ENCODE measurements at places on chromosomes 3 and 15.

DNA sequence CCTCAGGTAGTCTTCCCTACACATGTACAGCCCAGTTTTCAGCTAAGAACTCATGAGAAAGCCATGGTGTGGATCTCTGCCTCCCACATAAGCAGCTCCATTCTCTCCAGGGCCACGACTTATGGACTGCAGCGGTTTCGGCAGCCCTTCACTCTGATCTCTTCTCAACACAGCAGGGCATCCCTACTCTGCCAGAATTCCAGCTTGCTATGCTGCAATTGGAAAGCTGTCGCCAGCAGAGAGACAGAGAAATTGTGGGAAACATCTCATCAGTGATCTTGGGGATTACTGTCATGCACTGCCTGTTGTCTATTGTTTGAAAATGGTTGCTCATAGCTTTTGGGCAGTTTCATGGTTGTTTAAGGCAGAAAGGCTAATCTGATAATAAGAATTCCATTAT lies 11.9 kb upstream of the BLM start:
- no peak for DNase-seq

- no peak for DNase-seq
Measured at GRCh38 chr15:97547381-97547780, 413.1 kb upstream of the ARRDC4 start.

GRCh38 chr3:187919544-187919943 lies 174.3 kb upstream of the BCL6 start:
- no peak for DNase-seq

DNA sequence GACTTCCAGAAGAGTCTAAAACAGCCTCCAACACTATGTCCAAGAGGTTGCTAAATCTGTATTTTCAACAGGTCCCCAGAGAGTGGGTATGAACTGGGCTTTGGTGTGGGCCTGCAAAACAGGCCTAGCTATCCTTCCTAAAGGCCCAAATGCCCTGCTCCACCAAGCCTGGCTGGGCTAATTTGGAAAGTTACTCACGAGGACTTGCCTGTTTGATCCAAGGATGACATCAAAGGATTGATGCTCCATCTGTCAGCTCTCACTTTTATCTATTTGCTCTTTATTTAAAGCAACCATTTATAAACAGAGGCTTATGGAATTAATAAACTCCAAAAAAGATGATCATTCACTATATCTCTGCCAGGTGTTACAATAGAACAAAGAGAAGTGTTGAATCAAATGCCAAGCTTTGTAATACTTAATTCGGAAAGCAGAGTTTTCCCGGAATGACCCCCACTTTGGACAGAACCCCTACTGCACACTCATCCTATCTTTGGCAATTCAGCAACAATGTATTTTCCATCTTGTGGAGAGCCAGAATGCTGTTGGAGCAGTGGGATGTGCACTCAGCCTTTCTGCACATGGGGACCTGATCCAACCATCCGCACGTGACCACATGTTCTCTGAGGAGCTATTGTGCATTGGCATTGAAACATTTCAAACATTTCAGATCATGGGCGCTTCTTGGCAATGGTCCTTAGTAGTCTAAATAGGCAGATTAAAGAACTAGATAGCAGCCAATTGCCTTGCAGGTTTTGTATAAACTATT lies 163.3 kb upstream of the THBS1 start:
- no peak for DNase-seq

DNA sequence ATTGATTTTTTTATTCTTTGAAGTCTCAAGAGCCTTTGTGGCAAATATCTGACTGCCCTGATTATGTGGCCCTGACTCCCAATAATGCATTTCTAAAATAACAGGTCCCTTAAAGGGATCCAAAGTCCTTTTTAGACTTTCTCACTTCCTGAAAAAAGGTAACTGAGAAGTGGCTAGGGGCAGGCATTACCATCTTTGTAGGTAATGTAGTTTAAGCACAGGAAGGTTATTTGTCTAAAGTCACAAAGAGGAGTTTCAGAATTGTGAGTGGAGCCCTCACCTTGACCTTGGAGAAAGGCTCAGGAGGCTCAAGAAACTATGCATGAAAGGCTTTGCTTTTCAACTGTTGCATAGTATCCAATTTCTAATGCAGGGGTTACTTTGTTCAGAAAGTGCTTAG lies 142.9 kb upstream of the MRPL3 start:
- DNase-seq: no peak

DNA sequence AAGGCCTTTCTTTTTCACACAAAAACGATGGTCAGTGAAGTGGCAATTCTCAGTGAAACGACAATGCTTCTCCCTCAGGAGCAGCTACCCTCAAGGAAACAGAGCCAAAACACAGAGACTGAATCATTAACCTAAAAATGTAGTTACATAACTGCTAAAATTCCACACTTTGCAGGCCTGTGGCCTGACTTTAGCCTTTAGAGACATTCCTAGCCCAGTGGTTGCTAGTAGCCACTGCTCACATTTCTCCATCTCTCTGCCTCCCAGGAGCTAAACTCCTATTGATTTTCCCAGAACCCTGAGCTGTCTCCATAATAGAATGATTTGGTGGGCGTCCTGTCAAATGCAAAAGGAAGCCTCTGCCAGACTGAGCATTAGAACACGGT lies 630.1 kb upstream of the KCNMB2 start:
- DNase-seq: no peak

DNA sequence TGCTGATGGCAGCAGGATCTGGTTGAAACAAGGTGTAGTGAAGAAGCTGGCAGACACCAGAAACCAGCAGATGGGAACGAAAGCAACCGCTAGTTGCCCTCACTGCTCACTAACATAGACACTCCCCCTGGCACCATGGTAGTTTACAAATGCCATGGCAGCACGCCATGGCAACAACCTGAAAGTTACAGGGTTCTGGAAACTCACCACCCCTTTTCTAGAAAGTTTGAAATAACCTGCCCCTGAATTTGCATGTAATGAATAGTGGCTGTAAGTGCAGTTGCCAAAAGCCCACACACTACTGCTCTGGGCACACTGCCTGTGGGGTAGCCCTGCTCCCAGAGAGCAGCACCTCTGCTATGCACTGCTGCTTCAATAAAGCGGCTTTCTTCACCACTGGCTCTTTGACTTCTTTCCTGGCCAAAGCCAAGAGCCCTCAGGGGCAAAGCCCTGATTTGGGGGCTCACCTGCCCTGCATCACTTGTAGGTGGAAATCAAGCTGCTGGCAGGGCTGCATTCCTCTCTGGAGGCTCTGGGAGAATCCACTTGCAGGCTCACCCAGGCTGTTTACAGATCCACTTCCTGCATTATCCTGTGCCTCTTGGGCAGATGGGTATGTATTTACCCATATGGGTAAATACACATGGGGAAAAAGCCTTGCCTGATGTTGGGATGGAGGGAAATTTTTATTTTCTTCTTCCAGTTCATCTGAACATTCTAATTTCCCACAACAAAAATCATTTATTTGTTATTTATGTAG lies 2.0 kb upstream of the GP9 start:
- no peak for DNase-seq

GRCh38 chr3:188752850-188753249 lies 418.9 kb upstream of the TPRG1 start:
- no peak for DNase-seq

GRCh38 chr3:22117751-22118346 lies 366.8 kb upstream of the ZNF385D start:
- no peak for DNase-seq

DNA sequence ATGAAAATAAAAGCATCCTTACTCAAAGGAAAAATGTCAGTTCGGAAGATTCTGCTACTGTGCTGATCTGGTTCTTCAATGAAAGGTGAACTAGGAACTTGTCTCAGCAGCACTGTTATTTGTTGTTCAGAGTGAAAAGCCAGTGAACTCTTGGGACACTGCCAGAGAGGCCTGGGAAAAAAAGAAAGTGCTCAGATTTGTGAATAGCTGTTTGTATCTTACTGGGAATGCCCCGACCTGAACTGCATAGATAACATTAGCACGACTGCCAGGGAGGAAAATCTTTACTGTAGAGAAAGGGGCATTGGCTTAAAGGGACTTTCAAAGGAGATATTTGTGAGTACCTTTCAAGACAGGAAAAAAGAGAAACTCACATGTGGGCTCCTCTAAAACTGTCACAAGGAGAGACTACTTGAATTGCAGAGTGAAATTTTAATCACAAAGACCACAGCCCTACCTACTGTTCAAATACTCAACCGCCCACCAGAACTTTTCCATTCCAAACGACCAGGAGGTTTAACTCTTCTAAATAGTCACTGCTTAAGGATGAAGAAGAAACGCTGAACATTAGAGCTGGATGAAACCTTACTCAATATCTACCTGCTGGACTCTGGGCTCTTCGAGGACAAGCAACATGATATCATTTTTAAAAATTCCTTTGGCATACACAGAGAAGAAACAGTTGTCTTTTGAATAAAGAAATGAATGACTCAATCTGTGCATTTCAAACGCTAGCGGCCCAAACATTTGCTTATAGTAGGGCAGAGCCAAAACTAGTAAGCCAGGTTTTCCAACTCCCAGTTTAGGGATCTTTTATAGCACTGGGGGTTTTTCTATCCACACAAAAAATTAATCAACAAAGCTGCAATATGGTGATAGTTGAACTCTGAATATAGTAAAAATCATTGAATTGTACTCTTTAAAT lies 13.4 kb downstream of the TAMM41 start:
- DNase-seq: no peak

DNA sequence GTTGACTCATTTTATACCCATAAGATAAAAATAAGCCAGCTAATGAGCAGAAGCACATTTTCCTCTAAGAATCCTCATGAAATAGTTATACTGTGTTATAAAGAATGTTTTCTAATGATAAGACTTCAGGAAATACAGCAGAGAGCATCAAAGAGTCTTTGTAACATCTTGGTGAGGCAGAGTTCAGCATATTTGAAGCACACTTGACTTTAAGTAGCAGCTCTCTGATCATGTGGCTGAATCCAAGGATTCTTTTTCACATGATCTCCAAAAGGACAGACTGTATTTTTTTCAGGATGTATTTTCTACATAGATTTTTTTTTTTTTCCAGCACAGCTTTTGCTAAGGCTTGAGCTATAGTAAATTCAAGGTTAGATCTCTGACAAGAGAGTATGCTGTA lies 195.1 kb downstream of the SI start:
- DNase-seq: no peak

DNA sequence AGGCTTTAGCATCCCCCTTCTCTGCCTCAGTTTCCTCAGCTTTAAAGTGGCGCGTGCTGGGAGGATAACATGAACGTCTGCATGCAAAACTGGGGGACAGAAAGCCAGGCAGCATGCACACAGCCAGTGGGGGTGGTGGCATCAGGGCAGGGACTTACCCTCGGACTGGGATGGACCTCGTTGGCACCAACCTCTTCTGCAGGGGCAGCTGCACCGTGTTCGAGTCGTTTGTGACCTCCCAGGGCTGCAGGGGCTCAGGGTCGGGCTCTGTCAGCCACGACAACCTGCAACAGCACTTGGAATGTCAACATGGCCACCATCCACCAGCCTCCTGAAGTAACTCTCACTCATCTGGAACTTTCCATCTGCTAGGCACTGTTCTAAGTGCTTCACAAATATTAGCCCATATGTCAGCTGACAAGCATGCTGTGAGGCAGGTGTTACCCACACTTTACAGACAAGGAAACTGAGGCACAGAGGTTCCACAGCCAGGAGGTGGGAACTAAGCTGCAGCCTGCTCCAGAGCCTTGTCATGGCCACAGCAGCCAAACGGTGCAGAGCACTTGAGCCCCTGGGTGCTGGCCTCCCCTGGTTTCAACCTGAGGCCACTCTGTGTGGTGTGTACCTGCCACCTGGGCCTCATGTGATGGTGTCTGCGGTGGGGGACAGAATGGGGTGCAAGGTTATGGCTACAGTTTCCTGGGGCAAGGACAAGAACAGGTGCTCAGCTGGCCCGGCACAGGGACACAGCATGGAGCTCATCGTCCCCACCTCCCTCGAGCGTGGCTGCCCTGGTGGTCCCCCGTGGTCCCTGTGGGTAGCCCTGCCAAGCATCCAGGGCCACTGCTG lies 6.7 kb downstream of the C3orf22 start:
- DNase-seq: no peak

GRCh38 chr3:94694894-94695293 lies 632.0 kb downstream of the NSUN3 start:
- DNase-seq: no peak

DNA sequence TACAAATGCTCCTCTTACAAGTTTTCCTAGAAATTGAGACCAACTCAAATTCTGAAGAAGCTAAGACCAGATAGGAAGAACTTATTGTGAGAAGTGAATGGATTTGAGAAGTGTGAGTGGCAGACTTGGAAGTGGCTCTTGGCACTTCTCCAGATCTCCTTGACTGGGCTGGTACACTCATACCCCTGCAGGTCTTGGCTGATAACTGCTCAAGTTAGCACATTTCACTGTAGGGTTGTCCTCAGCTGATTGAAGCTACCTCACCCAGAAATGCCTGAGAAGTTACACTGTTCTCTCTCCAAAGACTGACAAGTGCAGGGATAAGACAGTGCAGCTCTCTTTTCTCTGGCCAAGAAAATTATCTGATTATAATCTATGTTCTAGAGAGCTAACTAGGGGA lies 16.5 kb upstream of the CLDN1 start:
- no peak for DNase-seq

- no peak for DNase-seq
Measured at GRCh38 chr3:115982629-115983028, 359.3 kb downstream of the GAP43 start.

GRCh38 chr3:146532406-146532805 lies 12.0 kb downstream of the PLSCR1 start:
- no peak for DNase-seq

DNA sequence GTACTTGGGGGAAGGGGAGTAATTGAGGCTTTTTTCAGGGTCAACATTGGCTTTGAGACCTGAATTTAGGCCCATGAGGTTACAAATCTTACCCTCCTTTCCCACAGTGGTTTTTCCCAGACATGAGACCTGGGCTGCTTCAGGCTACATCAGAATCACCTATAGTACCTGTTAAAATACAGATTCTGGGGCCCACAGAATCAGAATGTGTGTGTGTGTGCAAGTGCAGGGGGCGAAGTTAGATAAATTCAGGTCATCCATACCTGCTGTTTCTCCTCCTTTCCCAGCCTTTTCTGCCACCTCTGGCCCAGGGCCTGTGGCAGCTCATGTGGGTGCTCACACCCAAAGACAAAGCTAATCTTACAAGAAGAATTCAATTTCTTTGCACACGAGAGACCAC lies 110.5 kb downstream of the RAB11A start:
- no peak for DNase-seq

GRCh38 chr3:164918905-164919304 lies 159.4 kb downstream of the SI start:
- DNase-seq: no peak

- no peak for DNase-seq
Measured at GRCh38 chr3:133588035-133588434, 14.5 kb downstream of the CDV3 start.

GRCh38 chr3:149395107-149396089 lies 17.9 kb upstream of the TM4SF1 start:
- DNase-seq: no peak

DNA sequence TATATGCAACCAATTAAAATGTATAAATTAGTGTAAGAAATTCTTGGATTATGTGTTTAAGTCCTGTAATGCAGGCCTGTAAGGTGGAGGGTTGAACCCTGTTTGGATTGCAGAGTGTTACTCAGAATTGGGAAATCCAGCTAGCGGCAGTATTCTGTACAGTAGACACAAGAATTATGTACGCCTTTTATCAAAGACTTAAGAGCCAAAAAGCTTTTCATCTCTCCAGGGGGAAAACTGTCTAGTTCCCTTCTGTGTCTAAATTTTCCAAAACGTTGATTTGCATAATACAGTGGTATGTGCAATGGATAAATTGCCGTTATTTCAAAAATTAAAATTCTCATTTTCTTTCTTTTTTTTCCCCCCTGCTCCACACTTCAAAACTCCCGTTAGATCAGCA lies 65.4 kb upstream of the ACAD9 start:
- no peak for DNase-seq
